ENCODE measurements at places on chromosomes 11 and 22.

DNA sequence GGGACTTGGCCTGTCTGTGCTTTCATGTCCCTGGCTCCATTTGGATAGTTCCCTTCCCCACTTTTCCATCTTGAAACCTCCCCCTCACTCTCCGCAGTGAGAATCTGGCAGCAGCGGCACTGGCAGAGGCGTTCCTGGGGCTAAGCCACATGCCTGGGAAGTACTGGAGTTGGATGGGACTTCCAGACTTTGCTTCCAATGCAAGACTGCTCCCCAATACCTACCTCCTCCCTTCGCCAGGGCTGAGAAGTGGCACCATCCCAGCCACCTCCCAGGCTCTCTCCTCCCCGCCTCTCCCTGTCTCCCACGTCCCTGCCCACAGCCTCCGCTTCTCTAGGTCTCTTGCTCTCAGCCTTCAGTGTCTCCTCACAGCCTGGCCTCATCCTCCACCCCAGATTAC, 16.6 kb downstream of the TST start:
- peak; percentile 2 for DNase-seq

- DNase-seq = no peak
Measured at GRCh38 chr11:36945384-36945783, 347.3 kb upstream of the RAG2 start.

DNA sequence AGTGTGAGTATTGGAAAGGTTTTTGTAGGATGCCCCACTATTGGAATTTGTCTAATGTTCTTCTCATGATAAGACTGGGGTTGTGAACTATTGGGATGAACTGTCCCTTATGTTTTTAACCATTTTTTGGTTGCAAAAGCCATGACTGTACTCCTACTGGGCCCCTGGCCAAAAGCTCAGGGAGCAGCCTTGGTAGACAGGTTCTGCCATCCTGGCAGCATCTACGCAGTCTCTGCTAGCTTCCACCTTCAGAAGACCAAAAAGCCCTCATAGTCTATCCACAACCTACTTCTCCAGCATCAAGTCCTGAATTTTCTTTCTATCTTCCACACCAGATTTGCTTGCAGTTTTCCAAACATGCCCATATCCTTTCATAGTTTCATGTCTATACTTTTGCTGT, 211.8 kb downstream of the TENM4 start:
- no peak for DNase-seq

- DNase-seq = no peak
Measured at GRCh38 chr11:74641289-74641688, 48.9 kb downstream of the POLD3 start.

GRCh38 chr11:129366737-129367597, 8.7 kb upstream of the BARX2 start:
- no peak for DNase-seq

- DNase-seq = no peak
Measured at GRCh38 chr11:111675891-111676290, 73.6 kb downstream of the SIK2 start.

- no peak for DNase-seq
Measured at GRCh38 chr11:106706355-106706754, 311.9 kb downstream of the GUCY1A2 start.

GRCh38 chr22:24445481-24446259, 18.3 kb downstream of the ADORA2A start:
- DNase-seq = no peak

GRCh38 chr11:132106096-132106982, 735.9 kb downstream of the NTM start:
- no peak for DNase-seq

GRCh38 chr11:118295815-118296454, 8.6 kb upstream of the CD3E start:
- no peak for DNase-seq

- DNase-seq = no peak
Measured at GRCh38 chr11:44335052-44335760, 25.3 kb upstream of the ALX4 start.

- DNase-seq = no peak
Measured at GRCh38 chr22:46909237-46910030, 147.0 kb downstream of the TBC1D22A start.

DNA sequence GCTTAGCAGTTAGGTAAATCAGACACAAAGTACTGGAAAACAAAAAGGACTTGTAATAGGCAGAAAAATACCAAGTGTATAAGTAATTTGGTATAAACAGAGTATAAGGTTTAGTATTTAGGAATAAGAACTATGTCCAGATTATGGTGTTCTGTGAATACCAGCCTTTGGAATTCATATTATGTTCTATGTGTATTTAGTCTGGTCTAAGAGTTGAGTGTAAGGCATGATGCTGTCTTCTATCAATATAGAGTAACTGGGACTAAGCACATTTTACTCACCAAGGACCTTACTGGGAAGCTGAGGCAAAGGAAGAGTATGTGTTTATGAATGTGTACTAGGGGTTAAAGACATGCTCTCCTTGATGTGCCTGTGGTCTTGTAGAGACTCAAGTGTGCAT, 9.5 kb downstream of the SDHD start:
- no peak for DNase-seq

DNA sequence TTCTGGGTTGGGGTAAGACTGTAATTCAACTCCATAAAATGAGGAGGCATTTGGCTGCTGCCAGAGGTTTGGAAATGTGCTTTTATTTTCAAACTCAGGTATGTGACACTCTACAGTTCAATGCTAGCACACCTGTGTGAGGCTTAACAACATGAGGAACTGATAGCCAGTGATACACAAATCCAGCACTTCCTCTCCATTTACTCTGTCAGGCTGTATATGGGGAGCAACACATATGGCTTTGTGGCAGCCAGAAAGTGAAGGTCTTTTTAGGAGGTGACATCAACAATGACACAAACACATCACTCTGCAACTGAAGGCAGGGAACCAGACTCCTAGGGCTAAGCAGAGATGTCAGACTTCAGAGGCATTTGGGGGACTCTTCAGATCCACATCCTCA, 4.6 kb upstream of the LYVE1 start:
- DNase-seq = no peak

GRCh38 chr11:103947546-103947919, 88.9 kb upstream of the DDI1 start:
- no peak for DNase-seq

GRCh38 chr11:64631675-64632074, 40.7 kb downstream of the SLC22A12 start:
- no peak for DNase-seq

DNA sequence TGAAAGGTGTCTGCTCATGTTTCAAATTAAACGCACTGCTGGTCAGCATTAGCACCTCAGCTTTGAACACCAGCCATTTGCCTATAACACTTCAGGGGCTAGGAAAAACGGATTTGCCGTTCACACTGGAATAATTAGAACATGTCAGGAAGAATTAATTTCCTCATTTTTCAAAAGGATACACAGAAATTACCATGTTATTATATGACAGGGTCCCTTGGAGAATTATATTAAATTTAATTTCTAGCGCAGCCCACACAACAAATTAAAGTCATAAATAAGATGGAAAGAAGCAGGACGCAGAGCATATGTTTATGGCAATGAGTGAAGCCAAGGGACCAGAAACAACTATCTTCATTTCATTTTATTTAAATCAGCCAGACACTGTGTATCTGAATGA, 83.8 kb upstream of the SOX6 start:
- DNase-seq = no peak

DNA sequence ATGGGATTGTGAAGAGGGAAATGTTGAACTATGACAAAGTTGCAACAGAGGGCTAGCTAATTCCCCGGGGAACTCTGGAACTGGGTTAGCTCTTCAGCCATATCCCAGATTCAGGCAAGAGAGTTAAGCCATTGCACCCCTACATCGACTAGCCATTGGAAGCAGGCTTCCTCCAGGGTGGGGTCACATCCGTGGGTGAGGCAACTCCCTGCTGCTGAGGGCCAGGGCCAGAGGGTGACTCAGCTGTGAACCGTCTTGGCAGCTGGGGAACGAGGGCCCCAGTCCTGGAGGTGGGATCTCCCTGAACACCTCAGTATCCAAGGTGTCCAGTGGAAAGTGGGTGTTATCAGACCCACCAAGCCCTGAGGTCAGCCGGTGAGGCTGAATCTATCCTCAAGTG, 41.1 kb downstream of the RPS6KA4 start:
- DNase-seq = no peak

- DNase-seq = no peak
Measured at GRCh38 chr11:32489464-32489863, 54.1 kb upstream of the WT1 start.

DNA sequence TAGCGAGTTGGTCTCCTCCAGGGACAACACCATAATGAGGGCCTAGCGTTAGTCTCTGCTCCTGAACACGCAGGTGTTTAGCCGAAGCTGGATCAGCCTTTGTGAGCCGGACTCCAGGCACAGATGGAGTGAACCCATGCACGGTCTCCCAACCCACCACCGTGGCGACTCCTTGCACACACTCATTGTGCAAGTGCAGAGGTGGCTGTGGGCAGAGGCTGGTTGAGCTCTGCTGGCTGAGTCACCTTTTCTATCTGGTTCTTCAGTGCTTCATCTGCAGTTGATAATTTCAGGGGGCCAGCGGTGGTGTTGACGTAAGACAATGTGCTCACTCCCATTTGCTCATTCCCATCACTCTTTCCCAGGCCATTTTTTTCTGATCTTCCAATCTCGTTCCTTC, 72.1 kb upstream of the SLC22A12 start:
- DNase-seq = no peak

GRCh38 chr11:68037411-68038225, 1.2 kb upstream of the TCIRG1 start:
- DNase-seq = no peak

DNA sequence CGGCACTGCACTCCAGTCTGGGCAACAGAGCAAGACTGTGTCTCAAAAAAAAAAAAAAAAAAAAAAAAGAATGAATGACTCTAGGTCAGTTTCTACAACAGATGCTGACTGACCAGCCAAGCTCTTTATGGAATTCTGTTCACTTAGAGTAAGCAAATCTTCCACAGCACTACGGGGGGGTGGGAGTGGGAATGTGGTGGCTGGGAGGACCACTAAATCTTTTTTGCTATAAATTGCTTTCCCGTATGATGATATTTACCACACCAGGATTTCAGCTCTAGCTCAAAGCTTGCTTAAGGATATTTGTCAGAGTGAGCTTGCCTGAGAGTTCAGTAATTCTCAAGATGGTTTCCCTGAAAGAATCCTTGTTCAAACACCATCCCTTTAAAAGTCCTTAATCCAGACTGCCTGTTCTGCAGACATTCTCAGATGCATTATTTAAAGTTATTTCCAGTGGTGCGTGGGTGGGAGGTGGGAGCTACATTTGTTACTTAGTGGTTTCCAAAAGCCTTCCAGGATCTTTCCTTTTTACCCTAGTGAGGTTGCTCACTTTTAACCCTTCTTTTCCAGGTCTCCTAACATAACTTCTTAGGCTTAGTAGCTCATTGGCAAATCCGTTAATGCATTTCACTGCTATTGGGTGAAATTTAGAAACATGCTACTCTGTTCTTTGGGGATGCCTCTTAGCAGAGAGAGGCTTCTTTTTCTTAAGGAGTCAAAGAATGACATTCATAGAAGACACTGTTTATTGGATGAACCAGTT, 65.9 kb downstream of the UBASH3B start:
- no peak for DNase-seq

DNA sequence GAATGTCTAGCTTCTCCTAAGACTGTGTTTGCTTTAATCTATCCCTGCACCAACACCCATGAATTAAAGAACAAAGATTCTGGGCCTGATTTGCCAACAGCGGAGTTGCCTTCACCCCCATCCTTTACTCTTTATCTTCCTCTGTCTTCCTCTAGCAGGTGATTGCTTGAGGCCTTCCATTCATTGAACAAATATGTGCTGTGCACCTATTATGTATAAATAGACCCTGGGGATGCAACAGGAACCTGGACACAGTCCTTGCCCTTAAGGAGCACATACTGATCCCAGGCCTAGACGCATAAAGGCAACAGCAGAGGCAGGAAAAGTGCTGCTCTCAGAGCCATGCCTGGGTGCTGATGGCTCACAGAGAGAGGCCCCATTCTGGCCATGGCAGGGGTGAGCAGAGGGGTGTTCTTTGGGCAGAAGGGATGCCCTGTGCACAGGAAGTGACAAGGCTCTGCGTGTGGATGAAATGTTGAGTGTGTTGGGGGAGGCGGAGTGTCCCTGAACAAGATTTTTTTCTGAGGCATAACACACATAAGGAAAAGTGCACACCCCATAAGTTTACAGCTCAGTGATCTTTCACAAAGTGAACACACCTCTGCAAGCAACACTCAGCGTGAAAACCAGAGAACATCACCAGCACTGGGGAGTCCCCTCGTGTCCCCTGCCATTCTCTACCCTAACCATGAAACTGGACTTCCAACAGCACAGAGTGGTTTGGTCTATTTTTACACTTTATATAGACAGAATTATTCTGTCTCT, 145.9 kb downstream of the GRIK4 start:
- DNase-seq = no peak

DNA sequence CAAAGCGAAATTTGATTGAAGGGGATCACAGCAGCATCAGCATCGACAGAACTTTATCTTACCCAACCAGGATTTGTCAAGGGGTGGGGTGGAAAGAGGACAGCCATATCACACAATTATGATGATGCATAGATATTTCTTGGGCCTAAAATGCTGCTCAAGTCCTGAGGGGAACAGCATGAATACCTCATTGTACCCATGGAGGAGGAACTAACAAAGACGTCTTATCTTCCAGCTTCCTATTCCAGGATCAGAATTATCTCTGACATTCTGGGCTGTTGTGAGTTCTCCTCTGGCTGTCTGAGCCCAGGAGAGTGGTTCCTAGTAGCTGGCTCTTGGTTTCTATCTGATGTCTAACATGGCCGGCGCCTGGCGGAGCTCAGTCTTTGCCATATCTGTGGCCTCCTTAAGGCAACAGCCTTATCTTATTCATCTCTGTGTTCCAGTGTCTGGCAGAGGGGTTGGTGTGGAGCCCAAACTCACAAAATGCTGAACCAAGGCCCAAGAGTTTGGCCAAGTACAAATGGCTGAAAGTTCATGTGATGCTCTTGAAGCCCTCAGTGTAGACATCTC, 68.2 kb upstream of the TIMP3 start:
- no peak for DNase-seq

DNA sequence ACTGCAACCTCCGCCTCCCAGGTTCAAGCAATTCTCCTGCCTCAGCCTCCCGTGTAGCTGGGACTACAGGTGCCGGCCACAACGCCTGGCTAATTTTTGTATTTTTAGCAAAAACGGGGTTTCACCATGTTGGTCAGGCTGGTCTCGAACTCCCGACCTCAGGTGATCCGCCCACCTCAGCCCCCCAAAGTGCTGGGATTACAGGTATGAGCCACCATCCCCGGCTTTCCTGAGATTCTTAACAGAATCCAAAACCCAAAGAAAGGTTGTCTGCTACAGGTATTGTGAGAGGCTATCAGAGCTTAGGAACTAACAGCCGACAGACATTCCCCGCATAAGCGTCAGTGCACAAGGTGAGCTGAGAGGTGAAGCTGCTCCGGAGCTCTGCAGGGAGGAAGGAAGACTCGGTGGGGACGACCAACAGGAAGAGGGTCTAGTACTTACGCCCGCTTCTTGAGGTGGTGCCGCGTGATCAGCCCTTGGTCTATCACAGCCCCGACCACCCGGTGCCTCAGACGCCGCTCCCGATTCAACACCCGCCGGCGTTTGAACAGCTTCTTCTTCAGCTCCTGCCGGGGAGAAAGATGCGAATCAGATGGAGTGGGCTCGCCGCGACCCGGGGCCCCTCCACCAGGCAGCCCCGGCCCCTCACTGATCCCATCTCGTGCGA, 470 bp downstream of the C11orf98 start:
- DNase-seq = no peak

- no peak for DNase-seq
Measured at GRCh38 chr22:22825213-22825593, 62.4 kb upstream of the IGLL5 start.

All from activated naive CD8-positive, alpha-beta T cell treated with anti-CD3 and anti-CD28 coated beads, Interleukin-2, amount 10 ng/mL, durations not matched to agents 7 days and 5 days (primary cell).